ENCODE measurements at places on chromosomes 6 and 20. TPM values are rescaled to one million over a fixed set of nuclear protein-coding genes. Genes with fewer than 3 reads are reported as not detected.

The PLG gene
- total RNA-seq: not detected

The GSTA1 gene
- total RNA-seq: 0.26 TPM

The STMND1 gene
- total RNA-seq: not detected

The CALHM5 gene
- total RNA-seq: 3.1 TPM

The TNFRSF6B gene
- total RNA-seq: 5.4 TPM

The TPBG gene
- total RNA-seq: 34.9 TPM

The ARFGEF3 gene
- 6.5 TPM for total RNA-seq

The SAMD5 gene
- 2.8 TPM for total RNA-seq

The TNXB gene
- total RNA-seq: 41.1 TPM

The OTOR gene
- not detected for total RNA-seq

The SLC17A3 gene
- total RNA-seq: not detected

The C20orf144 gene
- not detected for total RNA-seq

The TMEM151B gene
- under 0.01 TPM for total RNA-seq

The RRAGD gene
- 8.5 TPM for total RNA-seq

The SLC22A7 gene
- total RNA-seq: not detected

The NMBR gene
- total RNA-seq: not detected

The HLA-DQA2 gene
- total RNA-seq: not detected

The OXT gene
- not detected for total RNA-seq

The CPNE5 gene
- total RNA-seq: 0.76 TPM

The PRR18 gene
- total RNA-seq: not detected

The PNLDC1 gene
- total RNA-seq: 0.65 TPM

The RSPO4 gene
- not detected for total RNA-seq

The EFCAB8 gene
- total RNA-seq: 0.22 TPM

All from articular chondrocyte of knee joint (primary cell).